ENCODE measurements at places on chromosomes 4 and X.
A peak's percentile ranks its signal among the peaks of the same experiment; 100 is the strongest.

GRCh38 chr4:15659768-15660570 is 4.8 kb upstream of the FBXL5 start:
- no peaks in the 10 kb centered on the region for H3K27me3 ChIP-seq
- no peak overlapping the region for H3K4me3 ChIP-seq
- H3K4me1 ChIP-seq, result peaks cover 10% of the 10 kb centered on the region
- DNase-seq, result no peak

DNA sequence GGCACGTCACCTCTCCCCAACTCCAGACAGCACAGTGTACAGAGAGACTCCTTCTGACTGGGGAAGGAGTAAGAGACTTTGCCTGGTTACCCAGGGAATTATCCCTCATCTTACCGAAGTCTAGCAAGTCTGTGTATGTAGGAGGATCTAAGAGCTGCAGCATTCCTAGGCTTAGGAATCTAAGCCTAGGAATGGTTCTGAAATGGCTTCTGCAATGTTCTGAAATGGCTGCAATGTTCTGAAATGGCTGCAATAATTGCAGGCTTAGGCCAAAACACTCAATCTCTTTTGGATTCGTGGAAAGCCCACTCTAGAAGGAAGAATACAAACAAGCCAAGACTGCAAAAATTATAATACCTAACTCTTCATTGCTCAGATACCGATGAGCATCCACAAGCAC is 106.4 kb downstream of the SCLT1 start:
- H3K4me1 ChIP-seq, result no peaks in the 10 kb centered on the region
- H3K27ac ChIP-seq, result no peak overlapping the region
- peaks cover 19% of the 10 kb centered on the region for H3K36me3 ChIP-seq
- no peaks in the 10 kb centered on the region for H3K27me3 ChIP-seq

DNA sequence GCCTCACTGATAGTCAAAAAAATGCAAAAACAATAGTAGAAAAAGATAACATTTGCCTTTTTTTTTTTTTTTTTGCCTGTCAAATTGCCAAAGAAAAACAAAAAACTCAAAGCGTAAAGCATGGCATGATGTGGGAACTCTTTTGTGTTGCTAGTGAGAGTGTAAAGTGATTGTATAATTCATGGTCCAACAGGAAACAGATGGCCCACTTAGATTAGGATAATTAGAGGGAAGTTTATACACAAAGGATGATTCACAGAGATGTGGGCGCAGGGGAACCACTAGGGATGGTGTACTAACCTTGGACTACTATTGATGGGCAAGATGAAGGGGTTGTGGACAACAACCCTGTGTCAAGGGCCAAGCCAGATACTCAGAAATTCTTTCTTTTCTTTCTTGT is 16.4 kb downstream of the MCUB start:
- H3K4me3 ChIP-seq, result no peak overlapping the region
- no peak overlapping the region for H3K27ac ChIP-seq
- H3K36me3 ChIP-seq, result no peaks in the 10 kb centered on the region
- H3K4me1 ChIP-seq, result peaks cover 2% of the 10 kb centered on the region
- H3K27me3 ChIP-seq, result no peaks in the 10 kb centered on the region

- no peaks in the 10 kb centered on the region for H3K27me3 ChIP-seq
- H3K27ac ChIP-seq, result no peak overlapping the region
- H3K4me1 ChIP-seq, result no peaks in the 10 kb centered on the region
Measured at GRCh38 chrX:135522878-135523693, 2.6 kb downstream of the INTS6L start.

- no peak for DNase-seq
- peak overlapping the region; percentile 67 for H3K4me3 ChIP-seq
- H3K4me1 ChIP-seq, result peaks cover 57% of the 10 kb centered on the region
- no peaks in the 10 kb centered on the region for H3K27me3 ChIP-seq
- H3K27ac ChIP-seq, result peak overlapping the region; percentile 68
- H3K36me3 ChIP-seq, result peaks cover 8% of the 10 kb centered on the region
Measured at GRCh38 chrX:154371789-154372300, 2.6 kb downstream of the FLNA start.

GRCh38 chr4:78332976-78333375 is 218.6 kb upstream of the ANXA3 start:
- DNase-seq, result no peak
- H3K4me3 ChIP-seq, result no peak overlapping the region
- H3K4me1 ChIP-seq, result peaks cover 6% of the 10 kb centered on the region
- no peak overlapping the region for H3K27ac ChIP-seq

DNA sequence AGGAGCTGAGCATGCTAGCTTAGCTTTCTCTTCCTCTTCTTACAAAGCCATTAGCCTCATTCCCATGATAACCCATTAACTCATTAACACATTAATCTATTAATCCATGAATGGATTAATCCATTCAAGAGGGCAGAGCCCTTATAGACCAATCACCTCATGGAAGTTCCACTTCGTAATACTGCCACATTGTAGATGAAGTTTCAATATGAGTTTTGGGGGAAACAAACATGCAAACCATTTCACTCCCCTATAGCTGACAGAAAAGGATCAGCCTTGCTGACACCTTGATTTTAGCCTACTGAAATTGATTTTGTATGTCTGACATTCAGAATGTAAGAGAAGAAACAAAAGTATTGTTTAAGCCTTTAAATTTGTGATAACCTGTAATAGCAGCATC is 251.8 kb upstream of the GALNTL6 start:
- no peaks in the 10 kb centered on the region for H3K36me3 ChIP-seq
- DNase-seq, result no peak
- H3K4me3 ChIP-seq, result no peak overlapping the region
- H3K27me3 ChIP-seq, result no peaks in the 10 kb centered on the region
- no peaks in the 10 kb centered on the region for H3K4me1 ChIP-seq
- no peak overlapping the region for H3K27ac ChIP-seq

GRCh38 chr4:144578681-144579080 is 67.3 kb upstream of the HHIP start:
- no peak overlapping the region for H3K27ac ChIP-seq
- no peaks in the 10 kb centered on the region for H3K27me3 ChIP-seq
- H3K36me3 ChIP-seq, result no peaks in the 10 kb centered on the region
- H3K4me1 ChIP-seq, result no peaks in the 10 kb centered on the region

DNA sequence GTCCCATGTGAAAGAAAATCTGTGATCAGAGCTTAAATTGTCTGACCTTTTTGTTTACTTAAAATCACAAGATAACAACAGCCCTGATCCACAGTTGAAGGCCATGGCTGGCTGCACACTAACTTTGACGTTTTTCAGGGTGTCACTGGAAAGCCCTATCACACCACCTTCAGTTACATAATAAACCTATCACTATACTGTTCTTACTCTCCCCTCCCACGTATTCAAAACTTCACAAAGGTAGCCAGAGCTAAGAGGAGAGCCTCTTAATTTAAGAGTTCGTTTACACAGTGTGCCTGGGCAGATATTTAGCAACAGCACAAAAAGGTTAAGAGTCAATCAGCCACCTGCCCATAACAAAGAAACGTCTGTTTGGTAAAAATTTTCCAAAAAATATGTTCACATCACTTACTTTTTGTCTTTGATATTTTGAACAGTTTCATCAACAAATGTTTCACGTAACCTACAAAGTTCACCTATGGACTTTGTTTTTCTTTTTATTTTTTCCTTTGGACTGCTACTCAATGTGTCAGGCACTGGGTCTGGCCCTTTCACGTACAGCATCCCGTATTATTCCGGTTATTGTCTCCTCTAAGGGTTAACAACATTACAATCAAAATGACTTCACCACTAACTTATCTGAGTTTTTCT is 25.0 kb downstream of the RFC1 start:
- peaks cover 32% of the 10 kb centered on the region for H3K36me3 ChIP-seq
- no peaks in the 10 kb centered on the region for H3K4me1 ChIP-seq
- DNase-seq, result no peak
- no peaks in the 10 kb centered on the region for H3K27me3 ChIP-seq

- H3K27ac ChIP-seq, result no peak overlapping the region
- peaks cover 28% of the 10 kb centered on the region for H3K27me3 ChIP-seq
- no peaks in the 10 kb centered on the region for H3K36me3 ChIP-seq
- H3K4me1 ChIP-seq, result no peaks in the 10 kb centered on the region
- no peak overlapping the region for H3K4me3 ChIP-seq
- DNase-seq, result peak; percentile 48
Measured at GRCh38 chr4:617644-618641, 7.4 kb upstream of the PDE6B start.

DNA sequence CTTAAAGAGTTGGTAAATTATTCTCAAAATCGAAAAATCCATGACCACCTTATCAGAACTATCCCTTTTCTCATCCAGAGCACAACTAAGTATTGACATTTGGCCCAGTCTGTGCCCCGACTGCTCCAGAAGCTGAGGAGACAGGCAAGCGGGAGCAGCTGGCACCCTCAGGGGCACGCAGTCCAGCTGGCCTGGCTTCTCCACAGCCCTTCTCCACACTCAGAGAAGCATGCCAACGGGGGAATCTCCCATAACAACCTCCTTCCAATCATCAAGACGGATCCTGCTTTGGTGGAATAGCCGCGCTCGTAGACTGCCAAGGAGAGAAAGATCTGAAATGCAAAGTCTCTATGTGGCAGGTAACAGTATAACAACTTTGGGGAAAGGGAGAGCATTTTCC is 85.4 kb downstream of the AFAP1 start:
- H3K27me3 ChIP-seq, result no peaks in the 10 kb centered on the region
- no peak for DNase-seq
- H3K4me1 ChIP-seq, result peaks cover 13% of the 10 kb centered on the region
- H3K36me3 ChIP-seq, result peaks cover 25% of the 10 kb centered on the region

DNA sequence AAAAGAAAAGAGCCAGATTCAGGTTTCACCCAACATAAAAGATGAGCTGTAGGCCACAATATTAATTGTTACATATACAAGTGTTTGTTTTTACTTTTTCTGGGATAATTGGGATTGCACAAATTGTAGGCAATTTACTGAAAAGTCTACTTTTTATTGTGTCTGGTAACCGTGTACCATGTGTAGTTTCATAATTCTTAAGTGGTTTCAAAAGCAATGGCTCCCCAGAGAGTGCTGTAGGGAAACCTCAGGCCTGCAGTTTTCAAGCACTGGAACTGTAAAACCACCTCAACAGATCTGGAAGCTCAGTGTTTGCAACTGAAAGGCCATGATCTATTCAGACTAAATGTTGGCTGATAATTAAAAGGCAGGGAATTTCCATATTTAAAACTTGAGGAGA is 53.9 kb upstream of the MMAA start:
- DNase-seq, result no peak
- no peak overlapping the region for H3K4me3 ChIP-seq
- H3K27ac ChIP-seq, result no peak overlapping the region
- H3K4me1 ChIP-seq, result no peaks in the 10 kb centered on the region
- H3K27me3 ChIP-seq, result no peaks in the 10 kb centered on the region
